ENCODE measurements at places on chromosomes 1 and 21. TPM values are rescaled to one million over a fixed set of nuclear protein-coding genes. Genes with fewer than 3 reads are reported as not detected.

DNA sequence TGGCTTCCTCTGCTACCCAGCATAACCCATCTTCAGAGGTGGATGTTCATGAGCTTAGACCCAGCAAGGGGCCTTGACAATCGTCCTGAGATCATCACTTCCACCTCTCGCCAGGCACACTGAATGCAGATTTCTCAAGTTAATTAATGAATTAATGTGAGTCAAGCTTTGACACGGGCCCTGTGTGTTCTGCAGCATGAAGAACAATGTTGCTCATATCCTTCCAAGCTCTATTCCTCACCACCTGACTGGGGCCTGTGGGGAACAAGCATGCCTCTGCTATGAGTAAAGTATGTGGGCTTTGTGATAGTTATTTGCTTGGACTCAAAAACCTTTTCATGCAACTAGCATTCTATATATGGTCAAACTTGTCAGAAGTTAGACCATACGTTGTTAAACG is 122.0 kb downstream of the SEC16B start:
- DNase-seq = peak; percentile 27

GRCh38 chr1:163807331-163808049 is 485.7 kb downstream of the NUF2 start:
- no peak for DNase-seq

- DNase-seq = no peak
Measured at GRCh38 chr21:33007747-33008146, 18.0 kb upstream of the OLIG2 start.

GRCh38 chr1:205849619-205850355 is at the start of gene PM20D1:
Gene PM20D1, minus strand, starts transcription at chr1:205850132. Its CDS starts 60 bp downstream, at chr1:205850072.
- peak; percentile 78 for DNase-seq

GRCh38 chr1:4317207-4317606 is 337.2 kb upstream of the AJAP1 start:
- no peak for DNase-seq

DNA sequence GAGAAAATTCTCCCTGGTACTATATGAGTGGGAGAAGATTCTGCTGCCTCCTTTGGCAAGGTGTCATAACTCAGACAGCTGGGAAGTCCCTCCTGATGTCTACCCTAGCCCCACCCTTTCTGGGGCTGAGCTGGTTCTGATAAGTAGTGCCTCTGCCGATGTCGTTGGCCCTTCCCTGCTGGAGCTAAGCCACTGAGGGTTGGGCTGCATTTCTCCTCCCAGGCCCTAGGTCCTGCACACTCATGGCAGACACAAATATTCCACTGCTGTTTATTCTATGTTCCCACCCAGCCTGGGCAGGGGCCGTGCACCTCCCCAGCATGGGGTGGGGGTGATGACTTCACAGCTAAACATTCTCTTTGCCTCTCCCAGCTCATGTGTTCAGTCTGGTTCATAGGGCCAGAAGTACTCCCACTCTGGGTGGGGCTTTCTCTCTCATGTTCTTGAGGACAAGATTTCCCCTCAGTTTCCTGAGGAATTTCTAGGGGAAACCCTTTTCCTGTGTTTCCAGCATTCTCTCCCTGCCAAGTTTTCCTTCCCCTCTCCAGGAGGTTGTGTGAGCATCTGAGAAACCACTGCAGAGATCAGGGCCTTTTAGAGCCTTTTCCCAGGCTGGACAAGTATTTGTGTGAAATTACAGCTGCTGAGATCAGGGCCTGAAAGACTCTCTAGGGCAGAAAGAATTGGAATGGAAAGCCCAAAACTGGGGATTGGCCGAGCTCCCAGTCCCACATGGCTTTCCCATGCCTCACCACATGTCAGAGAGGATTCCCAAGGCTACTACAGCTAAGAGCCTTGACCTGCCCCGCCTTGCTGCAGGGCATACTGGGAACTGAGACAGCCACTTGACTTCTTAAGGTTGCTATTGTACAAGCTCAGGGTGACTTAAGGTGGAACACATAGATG is 66.2 kb downstream of the ATP2B4 start:
- peak; percentile 97 for DNase-seq

Gene NES
- total RNA-seq = 66.9 TPM

Gene CCDC18
- 10.3 TPM for total RNA-seq

Gene RSPH1
- total RNA-seq = not detected

Gene GPR61
- not detected for total RNA-seq

Gene B3GALT2
- 12.9 TPM for total RNA-seq

Gene GBP7
- not detected for total RNA-seq

Gene OXCT2
- total RNA-seq = 1.7 TPM

Gene FLG2
- total RNA-seq = not detected

All from fibroblast of villous mesenchyme (primary cell).